ENCODE measurements at places on chromosomes 1 and 21.

DNA sequence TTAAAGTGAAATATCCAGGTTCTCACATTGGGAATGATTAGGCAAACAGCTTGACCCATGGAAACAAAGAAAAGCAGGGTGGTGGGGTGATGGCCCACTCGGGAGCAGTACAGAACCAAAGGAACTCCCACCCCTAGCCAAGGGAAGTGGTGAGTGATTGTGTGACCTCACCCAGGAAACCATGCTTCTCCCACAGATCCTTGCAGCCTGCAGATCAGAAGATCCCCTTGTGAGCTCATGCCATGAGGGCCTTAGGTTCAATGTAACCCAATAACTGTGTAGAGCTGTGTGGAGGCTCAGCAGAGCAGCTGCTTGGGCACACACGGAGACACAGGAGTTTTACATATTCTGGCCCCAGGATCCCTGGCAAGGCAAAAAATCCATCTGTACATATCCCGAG is 311.8 kb upstream of the DPYD start:
- no peak for DNase-seq

GRCh38 chr1:22039594-22040285 is 12.8 kb upstream of the CDC42 start:
- no peak for DNase-seq

DNA sequence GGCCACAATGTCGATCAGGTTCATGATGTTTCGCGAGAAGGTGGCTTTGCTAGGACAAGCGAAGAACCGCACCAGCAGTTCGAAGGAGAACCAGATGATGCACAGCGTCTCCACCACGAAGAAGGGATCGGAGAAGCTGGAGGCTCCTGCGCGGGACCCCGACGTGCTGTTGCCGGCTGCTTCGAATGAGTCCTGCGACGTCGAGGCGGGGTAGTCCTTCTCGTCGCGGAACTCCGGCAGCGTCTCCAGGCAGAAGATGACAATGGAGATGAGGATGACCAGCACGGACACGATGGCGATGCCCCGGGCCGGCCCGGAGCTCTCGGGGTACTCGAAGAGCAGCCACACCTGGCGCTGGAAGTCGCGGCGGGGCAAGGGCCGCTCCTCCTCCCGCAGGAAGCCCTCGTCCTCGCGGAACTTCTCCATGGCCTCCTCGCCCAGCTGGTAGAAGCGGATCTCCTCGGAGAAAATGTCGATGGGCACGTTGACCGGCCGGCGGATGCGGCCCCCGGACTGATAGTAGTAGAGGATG is 869 bp downstream of the KCNA3 start:
- DNase-seq: no peak

GRCh38 chr1:48285525-48285924 is 63.0 kb downstream of the SLC5A9 start:
- DNase-seq: no peak

- no peak for DNase-seq
Observed at GRCh38 chr21:17440969-17441368, 71.9 kb upstream of the CXADR start.

- peak; percentile 54 for DNase-seq
Observed at GRCh38 chr1:94865360-94865759, 45.2 kb downstream of the SLC44A3 start.

DNA sequence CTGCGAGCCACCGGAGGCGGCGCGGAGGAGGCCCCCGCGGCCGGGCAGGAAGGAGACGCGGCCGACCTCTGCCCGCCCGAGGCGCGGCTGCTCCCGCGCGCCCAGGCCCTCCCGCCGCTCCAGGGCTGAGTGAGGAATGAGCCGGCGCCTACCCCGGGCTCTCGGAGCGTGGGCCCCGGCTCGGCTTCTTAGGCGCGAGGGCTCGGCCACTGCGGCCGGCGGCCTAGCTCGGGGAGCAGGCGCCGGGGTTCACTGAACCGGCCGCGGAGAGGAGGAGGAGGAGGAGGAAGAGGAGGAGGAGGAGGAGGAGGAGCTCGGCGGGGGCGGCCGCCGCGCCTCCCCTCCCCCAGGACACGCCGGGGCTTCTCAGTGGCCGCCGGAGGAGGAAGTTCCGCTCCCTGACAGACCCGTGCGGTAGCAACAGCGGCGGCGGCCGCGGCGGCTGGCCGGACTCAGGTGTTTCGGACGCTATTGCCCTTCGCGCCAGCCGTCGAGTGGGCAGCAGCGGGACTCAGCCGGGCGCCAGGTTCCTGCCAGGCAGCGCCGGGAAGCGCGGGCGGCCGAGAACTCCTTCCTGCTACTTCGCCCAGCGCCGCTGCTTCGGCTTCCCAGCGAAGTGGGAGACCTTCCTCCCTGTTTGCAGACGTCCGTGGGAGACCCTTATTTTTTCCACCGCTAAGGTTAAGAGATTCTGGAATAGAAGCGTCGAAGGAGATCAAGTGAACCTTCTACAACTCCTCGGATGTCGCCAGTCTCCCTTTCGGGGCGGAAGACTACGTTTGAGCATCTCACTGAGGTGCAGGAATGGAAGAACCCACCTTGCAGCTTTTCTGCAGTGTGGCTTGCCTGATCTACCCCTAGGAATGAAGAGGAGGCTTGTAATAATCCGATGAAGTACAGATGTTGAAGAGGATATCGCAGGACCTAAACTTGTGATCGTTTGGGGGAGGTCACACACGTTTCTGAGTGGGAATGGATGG is at the start of gene MAN1A2:
TSS of gene MAN1A2 (plus strand) at position 404 of the 980 bp plus-strand sequence. CDS start 735 bp downstream, outside the sequence.
- DNase-seq: peak; percentile 24

- no peak for DNase-seq
Observed at GRCh38 chr1:1173793-1174415, at the start of gene TTLL10. TTLL10 (plus strand) TSS chr1:1173880; CDS start chr1:1179216, 5,336 bp downstream.

- DNase-seq: peak; percentile 37
Observed at GRCh38 chr1:41795205-41795762, 123.4 kb downstream of the HIVEP3 start.

GRCh38 chr1:175268720-175269119 is 76.1 kb upstream of the KIAA0040 start:
- no peak for DNase-seq

GRCh38 chr1:237851210-237851845 is 39.4 kb downstream of the ZP4 start:
- no peak for DNase-seq

DNA sequence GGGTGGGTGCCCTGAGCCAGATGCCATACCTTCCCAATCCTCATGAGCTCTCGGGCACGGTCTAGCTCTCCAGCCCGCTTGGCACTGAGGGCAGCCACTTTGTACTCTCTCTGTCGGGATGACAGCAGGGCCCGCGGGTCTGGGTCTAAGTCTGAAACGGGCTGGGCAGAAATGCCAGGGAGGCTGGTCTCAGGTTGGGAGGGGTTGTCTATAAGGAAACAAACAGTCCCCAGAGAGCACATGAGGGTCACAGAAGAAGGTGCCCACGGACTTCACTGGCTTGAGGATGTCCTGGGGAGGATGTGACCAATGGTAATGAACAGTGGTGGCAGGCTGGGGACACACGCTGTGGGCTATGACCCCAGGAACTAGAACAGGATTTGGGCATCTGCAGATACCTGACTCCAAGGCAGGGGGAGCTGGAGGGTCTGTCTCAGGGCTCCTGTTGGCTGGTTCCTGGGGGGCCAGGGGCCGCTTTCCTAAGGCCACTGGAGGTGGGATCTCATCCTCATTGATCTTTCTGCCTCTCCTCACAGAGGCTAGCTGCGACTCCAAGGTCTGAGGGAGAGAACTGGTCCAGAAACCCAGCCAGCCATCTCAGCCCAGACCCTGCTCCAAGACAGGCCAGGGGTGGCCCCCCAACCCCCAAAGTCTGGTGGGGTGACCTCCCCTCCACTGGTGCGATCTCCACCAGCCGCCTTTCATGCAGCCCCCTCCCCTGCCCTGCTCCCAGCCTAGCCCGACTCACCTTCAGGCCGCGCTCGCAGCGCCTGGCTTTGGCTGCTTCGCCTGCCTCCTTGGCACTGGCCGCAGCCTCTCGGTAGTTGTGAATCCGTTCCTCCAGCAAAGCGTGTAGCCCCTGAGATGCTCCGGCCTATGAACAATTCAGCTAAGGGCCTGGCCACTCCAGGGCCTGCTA is 6.1 kb downstream of the CC2D1B start:
- DNase-seq: no peak

DNA sequence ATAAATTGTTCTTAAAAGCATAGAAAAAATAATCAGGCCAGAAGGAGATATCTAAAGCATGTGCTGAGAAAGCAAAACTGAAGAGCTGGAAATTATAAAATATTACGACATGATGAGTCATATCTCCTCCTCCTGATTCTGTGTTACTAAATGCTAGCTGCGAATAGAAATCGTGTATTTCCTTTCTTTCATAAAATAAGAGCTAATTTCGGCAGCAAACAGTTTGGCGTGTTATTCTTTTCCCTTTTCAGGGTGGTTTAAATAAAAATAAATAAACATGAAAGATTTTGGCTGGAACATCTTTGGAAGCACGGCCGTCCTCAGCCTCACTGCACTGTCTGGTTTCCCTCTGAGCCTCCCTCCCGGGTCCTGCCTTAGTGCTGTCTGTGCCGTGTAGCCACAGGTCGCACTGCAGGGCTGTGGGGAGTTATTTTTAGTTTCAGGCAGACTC is 56.0 kb downstream of the ADARB1 start:
- peak; percentile 42 for DNase-seq

GRCh38 chr1:70008660-70009059 is 196.7 kb downstream of the LRRC40 start:
- no peak for DNase-seq

GRCh38 chr1:87787551-87787950 is 458.9 kb downstream of the LMO4 start:
- DNase-seq: no peak

DNA sequence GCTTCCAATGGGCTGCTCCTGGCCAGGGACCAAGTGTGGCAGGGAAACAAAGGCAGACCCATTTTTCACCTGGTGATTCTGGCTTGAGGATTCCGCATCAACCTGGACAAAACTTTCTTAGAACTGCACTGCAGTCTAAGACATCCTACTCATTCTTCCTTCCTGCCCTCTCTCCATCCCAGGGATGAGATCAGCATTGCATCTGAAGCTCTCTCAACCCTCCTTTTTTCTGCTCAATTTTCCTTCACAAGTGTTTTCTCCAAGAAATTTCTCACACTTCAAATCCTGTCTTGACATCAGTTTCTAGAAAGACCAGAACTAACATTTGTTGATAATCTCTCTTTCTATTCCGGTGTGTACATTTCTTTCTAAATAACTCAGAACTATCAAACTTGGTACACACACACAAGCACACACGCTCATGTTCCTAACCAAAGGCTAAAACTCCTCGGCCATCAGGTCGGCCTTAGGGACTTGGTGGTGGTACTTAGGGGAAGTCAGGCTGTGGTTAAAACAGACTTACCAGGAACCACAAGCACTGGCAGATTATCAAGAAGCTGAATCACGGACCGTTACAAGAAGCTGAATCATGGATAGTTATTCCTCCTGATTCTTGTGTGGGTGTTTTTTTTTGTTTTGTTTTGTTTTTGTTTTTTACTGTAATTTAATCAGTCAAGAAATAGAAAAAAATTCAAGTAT is 21.0 kb upstream of the CXADR start:
- DNase-seq: peak; percentile 88

DNA sequence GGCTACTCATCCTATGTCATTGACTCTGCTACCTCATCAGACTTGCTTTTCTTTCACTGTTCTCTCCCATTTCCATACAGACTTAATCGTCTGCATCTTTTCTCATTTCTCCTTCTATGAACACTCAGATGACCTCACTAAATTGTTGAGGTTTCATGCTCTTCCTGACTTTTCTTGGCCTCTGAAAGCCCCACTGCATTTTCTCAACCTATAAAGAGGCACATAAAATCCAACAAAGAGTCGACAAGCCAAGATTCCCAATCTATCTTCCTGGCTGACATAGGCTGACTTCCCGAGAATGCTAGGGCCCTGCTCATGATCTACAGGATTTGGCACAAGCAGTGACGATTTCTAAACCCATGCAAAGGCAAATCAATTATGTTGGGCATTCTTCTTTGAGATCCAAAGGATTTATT is 280.8 kb upstream of the DPYD start:
- DNase-seq: peak; percentile 81

DNA sequence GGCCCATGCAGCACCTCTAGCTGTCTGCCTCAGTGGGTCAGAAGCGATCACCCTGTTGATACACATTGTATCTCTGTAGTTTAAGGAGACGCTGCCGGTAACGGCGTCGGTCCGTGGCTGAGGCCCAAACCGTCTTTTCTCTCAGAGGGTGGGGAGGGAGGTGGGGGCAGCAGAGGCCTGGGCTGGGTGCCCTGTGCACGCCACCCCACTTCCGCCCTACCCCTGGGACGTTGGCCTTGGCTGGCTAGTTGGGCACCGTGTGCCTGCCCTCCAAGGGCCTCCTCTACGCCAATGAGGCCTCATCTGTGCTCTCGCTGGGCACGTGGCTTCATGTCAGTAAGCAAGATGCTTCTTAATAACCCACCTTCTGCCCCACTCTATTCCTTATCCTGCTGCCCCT is 9.4 kb downstream of the ZC3H12A start:
- no peak for DNase-seq

- DNase-seq: no peak
Observed at GRCh38 chr1:227913764-227914721, 33.7 kb downstream of the WNT9A start.

DNA sequence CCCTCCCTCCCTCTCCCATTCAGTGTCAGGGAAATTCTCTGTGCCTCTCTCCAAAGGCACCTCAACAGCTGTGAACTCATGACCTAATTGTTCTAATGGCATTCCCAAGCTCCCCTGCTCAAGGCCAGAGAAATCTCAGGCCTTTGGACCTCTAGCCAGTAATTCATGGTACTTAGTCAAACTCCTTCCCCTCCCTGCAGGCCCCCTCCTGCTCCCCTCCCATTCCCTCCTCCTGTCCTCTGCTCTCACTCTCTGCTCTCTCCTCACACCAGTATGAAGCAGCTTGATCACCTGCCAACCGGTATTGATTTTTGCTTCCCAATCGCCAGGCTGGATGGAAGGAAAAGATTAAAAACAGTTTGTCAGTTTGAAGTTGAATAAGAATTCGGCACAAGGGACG is 370.5 kb upstream of the PBX1 start:
- DNase-seq: no peak

DNA sequence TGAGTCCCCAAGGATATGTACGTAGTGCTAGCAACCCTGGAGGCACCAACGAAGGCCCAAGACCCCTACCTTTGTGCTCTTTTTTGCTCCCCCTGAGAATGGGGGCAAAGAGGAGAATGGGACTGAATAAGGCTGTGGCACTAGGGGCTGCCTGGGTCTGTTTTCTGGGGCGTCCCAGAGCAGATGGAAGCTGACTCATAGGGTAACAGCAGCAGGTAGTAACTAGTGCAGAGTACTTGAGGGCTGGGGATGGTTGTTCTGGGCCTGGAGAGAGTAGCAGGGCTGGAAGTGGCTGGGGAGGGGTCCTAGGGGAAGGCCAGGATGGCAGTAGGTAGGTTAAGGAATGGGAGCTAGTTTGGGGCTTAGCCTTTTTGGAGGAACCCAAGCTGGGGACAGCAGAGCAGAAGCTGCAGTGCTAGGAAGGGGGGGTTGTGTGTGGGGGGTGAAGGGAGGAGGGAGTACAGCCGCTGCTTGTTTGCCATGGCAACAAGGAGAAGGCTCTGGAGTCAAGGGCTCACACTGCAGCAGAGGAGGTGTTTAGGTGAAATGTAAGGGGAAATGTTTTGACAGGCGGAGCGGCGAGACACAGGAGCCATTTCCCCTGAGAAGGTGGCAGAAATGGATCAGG is 1.8 kb downstream of the NCDN start:
- DNase-seq: no peak
